ENCODE measurements at places on chromosomes 11 and 22.
A peak's percentile ranks its signal among the peaks of the same experiment; 100 is the strongest.

GRCh38 chr11:112100462-112100861, 13.8 kb downstream of the SDHD start:
- DNase-seq: no peak

GRCh38 chr11:71076525-71077304, 175.7 kb downstream of the SHANK2 start:
- DNase-seq: peak; percentile 43

GRCh38 chr11:57015679-57016078, 27.0 kb downstream of the OR5AK2 start:
- DNase-seq: no peak

GRCh38 chr11:93585758-93586157, 42.6 kb upstream of the SMCO4 start:
- no peak for DNase-seq

- no peak for DNase-seq
Observed at GRCh38 chr11:131817687-131818188, 447.3 kb downstream of the NTM start.

DNA sequence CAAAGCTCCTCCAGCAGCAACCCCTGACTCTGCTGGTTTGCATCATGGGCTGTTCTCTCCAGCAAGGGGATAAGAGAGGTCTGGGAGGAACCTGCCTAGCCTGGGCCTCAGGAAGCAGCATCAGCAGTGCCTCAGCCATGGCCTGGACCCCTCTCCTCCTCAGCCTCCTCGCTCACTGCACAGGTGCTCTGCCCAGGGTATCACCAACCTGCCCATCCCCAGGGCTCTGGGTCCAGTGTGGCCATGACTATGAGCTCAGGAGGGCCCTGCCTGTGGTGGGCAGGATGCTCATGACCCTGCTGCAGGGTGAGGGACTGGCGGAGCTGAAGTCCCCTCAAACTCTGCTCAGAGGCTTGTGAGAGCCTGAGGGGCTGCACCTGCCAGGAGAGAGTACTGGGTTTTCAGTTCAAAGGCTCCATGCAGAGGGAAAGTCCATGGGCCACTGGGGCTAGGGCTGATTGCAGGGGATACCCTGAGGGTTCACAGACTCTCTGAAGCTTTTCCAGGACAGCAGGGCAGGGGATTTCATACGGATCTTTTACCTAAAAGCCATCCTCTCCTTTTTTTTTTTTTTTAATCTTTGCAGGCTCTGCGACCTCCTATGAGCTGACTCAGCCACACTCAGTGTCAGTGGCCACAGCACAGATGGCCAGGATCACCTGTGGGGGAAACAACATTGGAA, 115.8 kb upstream of the IGLL5 start:
- DNase-seq: no peak

DNA sequence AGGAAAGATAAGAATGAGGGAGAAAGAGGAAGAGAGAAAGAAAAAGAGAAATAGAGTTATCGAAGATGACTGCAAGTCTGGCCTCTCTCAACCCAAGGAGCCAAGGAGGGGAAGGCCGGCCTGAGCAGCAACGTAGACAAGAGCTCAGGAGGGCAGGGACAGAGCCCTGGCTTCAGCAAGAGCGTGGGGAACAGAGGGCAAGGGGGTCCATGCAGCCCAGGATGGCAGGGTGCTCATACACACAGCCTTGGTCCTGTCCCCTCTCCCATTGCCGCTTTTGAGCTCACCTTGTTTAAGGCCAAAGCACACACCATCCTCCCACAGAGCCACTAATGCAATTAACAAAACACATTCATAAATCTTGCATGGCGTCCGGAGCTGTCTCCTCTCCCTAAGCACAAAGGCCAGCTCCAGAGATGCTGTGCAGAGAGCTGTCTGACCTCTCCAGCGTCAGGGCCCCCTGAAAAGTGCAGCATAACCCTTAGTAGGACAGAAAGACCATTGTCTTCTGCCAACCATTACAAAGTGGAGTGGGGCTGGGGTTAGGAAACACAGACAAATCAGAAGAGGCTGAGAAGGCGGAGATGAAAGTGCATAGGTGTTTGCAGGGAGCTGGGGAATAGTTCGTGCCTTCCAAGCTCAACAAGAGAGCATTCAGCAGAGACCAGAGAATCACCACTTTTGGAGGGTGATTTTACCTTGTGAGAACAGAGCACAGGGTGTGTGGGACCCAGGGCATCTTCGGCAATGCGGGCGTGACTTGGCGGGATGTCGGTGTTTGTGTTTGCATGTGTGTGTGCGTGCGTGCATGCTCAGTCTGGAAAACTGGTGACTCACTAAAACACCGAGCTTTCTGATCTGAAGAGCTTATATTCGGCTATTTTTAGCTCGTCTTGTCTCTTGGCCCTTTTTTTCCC, 28.2 kb upstream of the JAM3 start:
- DNase-seq: peak; percentile 84

GRCh38 chr11:30938171-30938570, 352.0 kb upstream of the MPPED2 start:
- DNase-seq: no peak

- no peak for DNase-seq
Observed at GRCh38 chr11:64881476-64881875, 3.1 kb upstream of the EHD1 start.

DNA sequence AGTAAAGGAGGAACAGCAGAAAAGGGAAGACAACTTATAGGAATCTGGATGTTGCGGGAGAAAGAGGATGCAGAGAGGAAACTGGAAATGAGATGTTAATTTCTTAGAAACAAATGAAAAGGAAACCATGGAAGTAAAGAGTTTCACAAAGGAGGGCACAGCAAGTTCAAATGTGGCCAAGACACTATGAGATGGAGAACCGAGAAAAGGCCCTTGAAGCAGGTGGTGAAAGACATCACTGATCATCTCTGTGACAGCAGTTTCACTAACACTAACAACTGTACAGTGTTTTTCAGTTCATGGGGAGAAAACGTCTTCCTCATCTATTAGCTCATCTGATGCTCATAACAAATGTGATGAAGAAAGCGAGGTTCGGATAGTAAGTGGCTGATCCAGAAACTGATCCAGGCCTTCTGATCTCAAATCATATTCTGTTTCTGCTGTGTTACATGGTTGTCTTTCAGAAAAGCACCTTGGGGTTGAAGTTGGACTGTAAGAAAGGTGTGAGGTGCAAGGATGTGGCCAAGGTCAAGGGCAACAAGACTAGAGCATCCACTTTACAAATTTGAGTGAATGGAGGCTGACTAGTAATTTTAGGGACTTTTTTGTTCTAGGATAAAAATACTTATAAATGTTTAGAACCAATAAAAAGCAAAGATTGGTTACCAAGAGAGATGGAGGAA, 492.1 kb upstream of the CADM1 start:
- no peak for DNase-seq

DNA sequence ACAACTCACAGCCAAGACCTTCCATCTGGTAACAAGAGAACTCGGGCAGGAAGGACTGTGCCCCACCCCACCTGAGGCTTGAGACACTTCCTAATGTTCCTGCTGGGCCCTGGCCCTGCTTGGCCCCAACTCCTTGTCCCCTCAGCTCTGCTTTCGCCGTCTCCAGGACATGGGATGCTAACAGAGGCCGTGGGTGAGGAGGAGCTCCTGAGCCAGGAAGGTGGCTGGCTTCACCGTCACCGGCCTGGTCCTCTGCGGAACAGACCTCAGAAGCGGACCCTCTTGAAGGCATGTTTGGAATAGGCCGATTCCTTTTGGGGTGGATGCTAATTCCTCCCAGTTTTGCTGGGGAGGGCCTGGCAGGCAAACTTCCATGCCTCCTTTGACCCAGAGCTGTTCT, 154.3 kb downstream of the CACNA1I start:
- DNase-seq: no peak

DNA sequence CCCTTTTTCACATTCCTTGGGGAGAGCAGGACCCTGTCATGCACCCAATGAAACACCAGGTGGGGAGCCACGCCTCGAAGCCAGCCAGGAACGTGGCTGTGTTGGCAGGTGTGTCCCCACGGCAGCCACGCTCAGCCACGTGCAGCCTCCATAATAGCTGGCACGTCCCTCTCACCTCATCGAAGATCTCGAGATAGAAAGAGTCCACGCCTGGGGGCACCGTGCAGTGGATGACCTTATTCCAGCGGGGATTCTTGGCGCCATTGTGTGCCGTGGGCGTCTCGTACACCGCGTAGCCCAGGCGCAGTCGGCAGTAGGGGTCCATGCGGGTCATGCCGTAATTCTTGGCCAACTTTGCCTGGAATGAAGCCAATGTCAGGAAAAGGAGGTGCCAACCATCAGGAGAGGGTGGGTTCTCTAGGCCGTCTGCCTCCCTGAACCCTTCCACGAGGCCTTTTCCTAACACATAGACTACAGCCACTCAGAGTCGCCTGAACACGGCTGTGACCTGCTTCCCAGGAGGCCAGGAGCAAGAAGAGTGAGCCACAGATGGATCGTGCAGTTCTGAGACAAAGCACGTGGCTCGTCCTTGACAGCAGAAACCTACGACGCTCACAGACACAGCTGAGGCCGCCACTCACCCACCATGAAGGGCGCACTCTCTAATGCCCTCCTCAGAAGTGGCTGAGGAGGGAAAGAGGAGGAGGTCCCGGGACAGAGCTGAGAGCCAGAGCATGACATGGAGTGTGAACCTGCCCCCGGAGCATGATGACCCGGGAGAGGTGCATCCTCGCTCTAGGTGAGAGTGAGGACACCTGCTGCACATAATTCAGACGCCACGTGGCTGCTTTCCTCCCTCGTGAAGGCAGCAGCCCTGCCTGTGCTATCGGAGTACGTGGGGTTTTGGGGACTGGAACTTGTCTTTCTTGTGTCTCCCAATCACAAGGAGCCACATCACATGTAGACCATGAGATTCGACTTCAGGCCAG, 19.1 kb downstream of the TOLLIP start:
- DNase-seq: no peak

DNA sequence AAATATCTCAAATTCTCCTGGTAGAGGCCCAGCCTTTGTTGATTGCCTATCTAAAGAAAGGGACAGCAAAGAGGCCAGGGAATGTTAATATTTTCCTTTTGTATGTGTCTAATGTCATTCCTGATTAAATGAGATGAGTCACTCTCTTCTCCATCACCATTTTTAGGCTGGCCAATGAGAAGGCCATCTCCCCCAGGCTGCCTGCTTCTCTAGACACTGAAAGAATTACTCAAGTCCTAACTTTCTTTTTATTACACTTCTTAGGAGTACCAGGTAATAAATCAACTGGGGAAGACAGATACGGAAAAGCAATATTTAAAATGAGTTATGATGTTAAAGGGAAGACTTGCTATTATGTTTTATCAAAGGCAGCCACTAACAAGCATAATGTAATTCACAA, 259.2 kb upstream of the SORL1-AS1 start:
- DNase-seq: no peak

- no peak for DNase-seq
Observed at GRCh38 chr11:39361557-39361956, 2097.9 kb downstream of the LRRC4C start.

- DNase-seq: peak; percentile 21
Observed at GRCh38 chr11:93655047-93655446, 6.4 kb upstream of the CEP295 start.

GRCh38 chr11:65251476-65251875, 10.3 kb upstream of the POLA2 start:
- DNase-seq: no peak

- DNase-seq: no peak
Observed at GRCh38 chr11:110373051-110373702, 56.6 kb upstream of the FDX1 start.

DNA sequence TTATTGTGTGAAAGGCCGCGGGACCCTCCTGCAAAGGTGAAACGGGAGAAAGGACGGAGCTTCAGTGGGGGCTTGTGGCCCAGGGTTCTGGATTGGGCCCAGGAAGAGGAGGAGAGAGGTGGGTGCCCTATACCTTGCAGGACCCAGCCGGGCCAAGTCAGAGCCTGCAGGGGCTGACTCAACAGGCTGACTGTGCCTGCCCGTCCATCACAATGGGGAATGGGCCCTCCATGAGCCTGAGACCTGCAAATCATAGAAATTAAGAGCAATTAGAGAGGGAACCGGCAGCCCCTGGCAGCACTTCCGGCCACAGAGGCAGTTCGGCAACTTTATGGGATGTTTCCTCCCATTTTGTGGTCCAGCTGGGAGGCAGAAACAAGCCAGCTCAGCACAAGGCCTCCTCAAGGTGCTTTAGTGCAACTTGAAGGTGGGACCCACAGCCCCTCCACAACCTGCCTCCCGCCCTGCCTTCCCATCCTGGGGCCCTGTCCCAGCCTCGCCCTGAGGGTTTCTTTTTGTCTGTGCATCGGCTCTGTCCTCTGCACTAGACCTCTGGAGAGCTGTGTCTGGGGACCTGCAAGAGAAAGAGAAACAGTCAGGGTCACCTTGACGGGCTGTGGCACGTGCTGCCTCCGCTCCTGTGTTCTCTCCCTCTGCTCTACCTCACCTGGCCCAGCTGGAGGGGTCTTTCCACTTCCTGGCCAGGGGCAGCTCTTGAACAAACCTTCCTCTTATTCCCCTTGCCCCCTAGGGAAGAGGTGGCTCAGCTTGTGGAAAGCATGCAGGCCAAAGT, 19.1 kb upstream of the NECTIN1 start:
- no peak for DNase-seq

DNA sequence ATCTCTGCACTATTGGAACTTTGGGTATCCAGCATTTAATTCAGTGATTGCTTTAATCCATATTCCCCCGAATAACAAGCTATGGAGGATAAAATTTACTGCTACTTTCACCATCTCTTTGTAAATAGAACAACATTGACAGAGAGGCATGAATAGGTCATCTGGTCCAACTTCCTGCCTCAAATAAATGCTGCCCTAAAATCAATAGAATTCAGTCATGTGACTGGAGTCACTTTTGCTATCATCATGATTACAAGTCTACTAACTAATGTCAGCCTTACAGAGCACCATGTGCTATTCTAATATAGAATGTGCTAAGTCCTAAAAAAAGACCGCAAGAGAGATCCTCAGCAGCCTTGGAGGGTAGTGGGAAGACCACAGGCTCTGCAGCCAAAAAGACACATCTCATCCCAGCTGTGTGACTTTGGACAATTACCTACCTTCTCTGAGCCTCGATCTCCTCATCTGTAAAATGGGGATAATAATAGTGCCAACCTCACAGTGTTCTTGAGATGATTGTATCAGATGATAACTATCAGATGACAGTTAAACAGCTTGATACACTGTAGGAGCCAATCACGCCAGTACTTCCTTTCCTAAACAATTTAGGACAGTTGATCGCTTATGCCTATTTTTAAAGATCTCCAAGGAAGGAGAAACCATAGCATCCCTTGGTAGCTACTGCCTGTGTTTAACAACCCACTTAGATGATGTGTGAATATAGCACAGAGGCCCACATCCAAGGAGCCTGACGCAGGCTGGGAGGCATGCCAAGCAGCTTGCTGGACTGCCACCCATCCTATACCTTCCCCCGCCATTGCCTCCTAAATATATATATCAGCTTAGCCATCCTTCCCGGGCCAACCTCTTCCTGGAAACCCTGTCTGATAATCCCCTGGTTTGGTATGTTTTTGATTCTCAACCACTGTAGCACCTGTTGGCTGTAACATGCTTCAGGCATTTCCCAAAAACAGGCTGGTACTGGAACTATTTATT, 77.3 kb upstream of the PHF21A start:
- DNase-seq: no peak

DNA sequence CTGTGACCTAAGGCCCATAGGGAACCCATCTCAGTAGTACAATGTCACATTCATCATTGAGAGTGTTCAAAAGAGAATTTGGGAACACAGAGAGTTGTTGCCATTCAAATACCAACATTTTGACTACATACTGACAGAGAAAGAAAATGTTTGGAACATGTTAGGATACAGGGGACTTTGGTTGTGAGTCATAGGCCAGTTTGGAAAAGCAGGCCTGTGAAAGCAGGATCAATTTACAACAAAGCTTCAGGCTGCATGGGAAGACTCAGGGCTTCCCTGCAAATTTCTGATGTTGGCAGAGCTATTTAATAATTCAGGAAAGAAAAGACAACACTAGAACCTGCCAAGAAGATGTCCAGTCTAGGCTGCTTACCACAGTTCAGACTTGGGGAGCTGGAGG, 374 bp downstream of the NLRP10 start:
- DNase-seq: no peak

GRCh38 chr11:96197103-96197502, 145.9 kb downstream of the MAML2 start:
- no peak for DNase-seq

Data from NCI-H82 (cell line).